ENCODE measurements at places on chromosomes 13 and 19. TPM values are rescaled to one million over a fixed set of nuclear protein-coding genes. Genes with fewer than 3 reads are reported as not detected.

DNA sequence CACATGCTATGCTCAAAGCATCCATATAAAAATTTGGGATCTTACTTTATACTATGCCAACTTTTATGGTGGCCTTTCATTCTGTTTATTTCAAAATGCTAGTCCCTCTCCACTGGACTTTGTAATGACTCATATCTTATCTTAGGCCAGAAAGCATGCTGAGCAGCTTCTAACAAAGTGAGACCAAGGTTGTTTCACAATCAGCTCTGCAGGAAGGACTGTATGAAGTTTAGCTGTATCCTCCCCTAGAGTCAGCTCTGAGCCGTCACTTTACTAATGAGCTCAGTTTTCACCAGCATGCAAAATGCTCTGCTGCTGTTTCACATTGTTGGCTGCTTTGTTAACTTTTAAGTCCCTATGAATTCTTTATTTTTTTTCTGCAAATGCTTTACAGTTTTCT, 1608.8 kb downstream of the OLFM4 start:
- ATAC-seq, result no peak

DNA sequence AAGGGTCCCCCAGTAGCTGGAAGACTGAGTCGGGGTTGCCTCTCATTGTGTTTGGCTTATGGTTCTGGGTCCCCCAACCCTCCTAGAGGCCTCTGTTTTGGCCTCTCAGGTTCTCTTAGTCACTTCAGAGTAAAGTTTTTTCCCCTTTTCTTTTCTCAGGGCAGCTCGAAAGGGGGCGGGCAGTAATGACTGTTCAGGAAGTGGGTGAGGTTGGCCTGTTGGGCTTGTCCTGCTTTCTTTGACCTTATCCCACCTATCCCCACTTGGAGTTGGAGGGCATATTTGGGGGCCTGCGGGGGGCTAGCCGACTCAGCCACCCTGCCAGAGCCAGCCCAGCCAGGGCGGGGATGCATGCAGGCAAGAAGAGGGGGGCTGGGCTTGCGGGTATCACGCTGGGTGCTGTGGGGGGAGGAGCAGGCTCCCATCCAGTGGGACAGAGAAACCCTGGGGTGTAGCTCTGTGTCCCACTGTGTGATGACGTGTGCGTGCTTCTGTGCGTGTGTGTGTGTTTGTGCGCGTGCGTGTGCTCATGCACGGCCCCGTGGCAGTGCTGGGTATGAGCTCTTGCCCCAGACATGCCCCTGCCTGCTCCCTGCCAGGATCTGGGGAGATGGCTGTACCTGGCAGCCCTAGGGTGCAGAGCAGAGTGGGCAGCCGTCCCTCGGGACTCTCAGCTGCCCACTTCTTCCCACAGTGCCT, 1.4 kb downstream of the CIC start:
- ATAC-seq, result no peak

DNA sequence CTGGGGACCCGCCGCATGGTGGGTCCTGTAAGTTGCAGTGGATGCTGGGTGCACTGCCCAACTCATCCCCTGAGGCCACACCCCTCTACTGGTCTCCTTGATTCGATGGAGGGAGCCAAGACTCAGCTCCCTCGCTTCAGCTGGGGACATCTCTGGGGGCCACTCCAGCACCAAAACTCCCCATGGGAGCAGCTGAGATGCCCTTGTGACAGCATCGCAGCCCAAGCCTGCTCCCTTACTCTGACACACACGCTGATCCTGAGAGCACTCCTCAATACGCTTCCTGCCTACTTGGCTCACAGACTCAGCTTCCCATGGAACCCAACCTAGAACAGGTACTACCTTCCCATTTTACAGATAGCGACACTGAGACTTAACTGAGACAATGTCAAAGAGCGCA, 56.2 kb downstream of the PEPD start:
- ATAC-seq, result no peak

GRCh38 chr19:18746401-18747325, 44.4 kb downstream of the COMP start:
- no peak for ATAC-seq

DNA sequence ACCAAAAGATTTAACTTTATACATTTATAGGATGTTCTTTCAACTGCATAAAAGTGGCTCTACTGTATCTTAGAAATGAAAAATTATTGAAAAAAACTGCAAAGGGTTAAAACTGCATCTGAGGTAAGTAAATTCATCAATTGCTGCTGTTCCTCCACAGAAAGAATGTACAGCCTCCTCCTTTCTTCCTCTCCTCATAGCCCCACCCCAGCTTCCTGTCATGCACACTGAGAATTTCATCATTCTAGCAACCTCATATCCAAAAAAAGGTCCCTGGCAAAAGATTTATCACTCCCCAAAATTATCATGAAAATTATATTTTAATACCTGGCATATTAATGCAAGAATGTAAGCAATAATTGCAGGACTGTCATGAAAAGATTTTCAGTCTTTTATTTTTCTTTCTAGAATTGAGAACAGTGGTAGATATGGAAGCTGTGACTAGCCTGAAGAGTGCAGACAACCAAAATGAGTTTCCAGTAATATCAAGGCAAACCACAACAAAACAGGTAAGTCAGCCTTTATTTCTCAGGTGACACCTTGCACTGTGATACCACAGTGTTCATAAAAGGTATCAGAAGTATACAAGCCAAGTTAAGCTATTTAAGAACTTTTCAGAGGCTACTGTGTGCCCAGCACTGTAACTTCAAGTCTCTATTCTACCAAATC, 110.8 kb downstream of the SUCLA2 start:
- ATAC-seq, result no peak

DNA sequence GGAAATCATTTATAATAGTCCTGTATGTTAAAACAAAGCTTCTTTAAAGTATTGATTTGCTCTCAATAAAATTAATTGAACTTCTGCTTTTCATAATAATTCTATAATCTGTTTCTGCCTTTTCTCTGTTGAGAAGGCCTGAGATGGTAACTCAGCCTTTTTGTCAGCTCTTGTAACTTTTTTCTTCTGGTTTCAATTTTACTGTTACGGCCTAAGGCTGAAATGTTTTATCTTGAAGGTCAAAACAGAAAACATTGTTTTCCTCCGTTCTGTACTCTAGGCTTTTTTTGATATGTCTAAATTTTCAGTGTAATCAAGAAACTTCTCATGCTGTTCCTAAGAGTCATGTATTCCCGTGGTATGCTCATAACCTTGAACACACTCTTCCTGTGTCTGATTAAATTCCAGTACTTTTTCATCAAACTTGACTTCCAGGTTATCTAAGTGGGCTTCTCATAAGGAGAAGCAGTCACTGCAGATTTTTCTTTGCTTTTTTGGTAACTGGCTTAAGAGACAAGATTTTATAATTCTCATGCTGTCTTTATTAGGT, 7.6 kb upstream of the NAXD start:
- ATAC-seq, result no peak

GRCh38 chr13:110902370-110902769, 12.5 kb downstream of the ANKRD10 start:
- ATAC-seq, result no peak

- ATAC-seq, result no peak
Measured at GRCh38 chr19:32101206-32101605, 244.2 kb upstream of the ZNF507 start.

GRCh38 chr19:45321848-45322247, 827 bp downstream of the CKM start:
- ATAC-seq, result peak; percentile 2

DNA sequence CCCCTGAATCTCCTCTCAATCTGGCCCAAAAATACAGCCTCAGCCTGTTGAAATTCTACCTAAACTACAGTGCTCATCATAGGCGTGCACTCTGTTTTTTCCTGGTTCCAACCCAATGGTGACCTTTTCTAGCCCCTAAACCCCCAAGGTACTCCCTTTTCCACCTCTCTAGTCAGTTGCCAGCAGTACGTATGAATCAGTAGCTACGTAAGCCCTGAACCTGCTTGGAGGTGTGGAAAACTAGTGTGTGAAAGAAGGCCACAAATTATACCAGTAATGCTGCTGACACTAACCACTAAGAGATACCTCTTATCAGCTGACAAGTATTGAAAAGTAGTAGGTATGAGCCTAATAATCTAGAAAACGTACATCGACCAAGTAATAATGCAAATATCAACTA, 60.9 kb downstream of the FOXO1 start:
- ATAC-seq, result no peak

- ATAC-seq, result no peak
Measured at GRCh38 chr19:19433666-19434213, 28.3 kb downstream of the GATAD2A start.

- ATAC-seq, result no peak
Measured at GRCh38 chr13:69291292-69291906, 816.2 kb upstream of the ATXN8OS start.

- no peak for ATAC-seq
Measured at GRCh38 chr19:30564551-30565011, 192.4 kb downstream of the ZNF536 start.

- no peak for ATAC-seq
Measured at GRCh38 chr13:68099631-68100030, 869.5 kb upstream of the PCDH9 start.

DNA sequence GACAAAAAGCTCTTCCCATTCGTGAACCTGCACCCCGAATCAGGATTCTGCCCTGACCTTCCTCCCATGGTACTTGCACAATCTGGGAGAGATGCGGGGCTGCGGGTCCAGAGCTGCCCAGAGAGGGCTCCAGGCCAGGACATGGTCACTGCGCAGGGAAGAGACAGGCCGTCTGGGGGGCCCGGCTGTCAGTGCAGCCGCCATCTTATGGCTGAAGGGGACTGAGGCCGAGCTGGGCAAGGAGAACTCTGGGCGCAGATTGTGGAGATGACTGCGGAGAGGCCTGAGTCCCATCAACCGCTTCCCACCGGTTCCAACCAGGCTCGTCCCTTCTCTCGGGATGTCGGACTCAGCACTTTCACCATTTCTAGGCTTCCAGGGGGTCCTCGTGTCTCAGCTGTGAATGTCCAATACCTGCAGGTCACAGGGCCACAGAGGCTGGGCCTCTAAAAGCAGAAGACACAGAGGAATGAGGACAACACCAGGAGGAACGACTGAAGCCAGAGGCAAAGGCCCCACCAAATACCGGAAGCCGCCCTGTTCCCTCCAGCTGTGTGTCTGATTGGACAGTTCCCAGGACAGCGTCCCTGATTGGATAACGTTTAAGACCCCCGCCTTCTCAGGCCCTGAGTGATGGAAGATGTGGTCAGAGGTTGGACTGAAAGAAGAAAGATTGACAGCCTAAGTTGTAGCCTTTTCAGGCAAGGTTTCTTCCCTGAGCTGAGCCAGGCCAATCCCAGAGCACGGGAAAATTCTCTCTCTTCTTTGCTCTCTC, 117.1 kb upstream of the ZNF91 start:
- ATAC-seq, result no peak

- no peak for ATAC-seq
Measured at GRCh38 chr19:47509170-47509847, 5.6 kb downstream of the NAPA start.

DNA sequence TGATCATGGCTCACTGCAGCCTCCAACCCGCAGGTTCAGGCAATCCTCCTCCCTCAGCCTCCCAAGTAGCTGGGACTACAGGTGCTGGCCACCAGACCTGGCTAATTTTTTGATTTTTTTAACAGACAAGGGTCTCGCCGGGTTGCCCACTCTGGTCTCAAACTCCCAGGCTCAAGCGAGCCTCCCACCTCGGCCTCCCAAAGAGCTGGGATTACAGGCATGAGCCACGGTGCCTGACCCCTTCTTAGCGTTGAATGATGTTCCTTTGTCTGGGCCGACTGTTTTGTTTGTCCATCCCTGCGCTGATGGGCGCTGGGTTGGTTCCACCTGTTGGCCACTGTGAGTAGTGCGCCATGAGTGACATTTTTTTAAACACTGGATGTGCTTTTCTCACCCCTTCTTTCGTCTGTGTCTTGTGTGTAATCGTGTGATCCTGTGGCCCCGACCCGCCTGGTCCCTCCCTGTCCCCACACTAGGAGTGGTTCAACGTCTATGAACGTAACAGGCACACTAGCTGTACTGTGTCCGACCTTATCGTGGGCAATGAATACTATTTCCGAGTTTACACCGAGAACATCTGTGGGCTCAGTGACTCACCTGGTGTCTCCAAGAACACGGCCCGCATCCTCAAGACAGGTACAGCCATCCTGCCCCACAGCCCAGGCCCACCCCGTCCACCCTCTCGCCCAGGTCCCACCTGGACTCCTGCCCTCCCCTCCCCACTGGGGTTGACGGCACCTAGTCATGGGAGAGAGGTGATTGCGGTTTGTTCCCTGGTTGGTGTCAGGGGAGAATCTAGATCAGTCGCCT, 15.0 kb upstream of the EMC10 start:
- ATAC-seq, result peak; percentile 83

- no peak for ATAC-seq
Measured at GRCh38 chr13:73244467-73244866, 185.7 kb downstream of the KLF5 start.

GRCh38 chr13:43200736-43201135, 177.3 kb downstream of the DNAJC15 start:
- no peak for ATAC-seq

GRCh38 chr19:28289295-28290063, 923.5 kb downstream of the UQCRFS1 start:
- ATAC-seq, result peak; percentile 83

DNA sequence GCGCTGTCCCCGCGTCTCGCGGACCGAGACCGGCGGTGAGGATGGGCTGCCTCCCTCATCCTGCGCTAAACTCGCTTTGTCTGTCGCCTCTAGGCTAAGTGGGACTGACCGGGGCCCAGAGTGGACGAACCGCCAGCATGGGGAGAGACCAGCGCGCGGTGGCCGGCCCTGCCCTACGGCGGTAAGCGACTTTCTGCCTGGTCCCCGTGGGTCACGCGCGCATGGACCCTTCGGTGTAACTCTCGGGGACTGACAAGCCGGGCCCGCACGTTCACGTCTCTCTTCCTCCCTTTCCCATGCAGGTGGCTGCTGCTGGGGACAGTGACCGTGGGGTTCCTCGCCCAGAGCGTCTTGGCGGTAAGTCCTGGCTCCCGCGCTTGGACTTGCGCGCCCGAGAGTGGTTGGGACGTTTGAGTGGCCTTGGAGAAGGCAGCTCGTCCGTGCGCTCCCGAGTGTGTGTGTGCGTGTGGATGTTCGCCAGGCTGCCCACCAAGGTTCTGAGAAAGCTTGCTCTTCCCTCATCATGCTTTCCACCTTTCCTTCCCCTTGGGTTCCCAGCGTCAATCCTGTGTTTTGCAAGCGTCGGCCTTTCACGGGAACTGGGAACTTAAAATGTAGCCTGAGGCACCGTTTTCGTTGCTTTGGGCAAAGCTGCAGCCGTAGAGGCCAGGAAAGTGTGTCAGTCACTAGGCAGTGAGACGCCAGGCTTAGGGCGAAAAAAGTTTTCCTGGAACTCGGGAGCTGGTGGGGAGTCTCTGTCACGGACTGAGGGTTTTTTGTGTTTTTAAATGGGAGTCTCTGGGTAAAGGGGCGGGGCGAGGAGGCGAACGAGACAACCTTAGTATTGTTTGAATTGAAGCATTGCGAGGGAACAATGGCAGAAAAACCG, 927 bp downstream of the COL4A2 start:
- peak; percentile 33 for ATAC-seq

ZNF471 gene
- 3.5 TPM for total RNA-seq

SHISA2 gene
- 1.5 TPM for total RNA-seq

CCDC8 gene
- 9.5 TPM for total RNA-seq

ZNF730 gene
- total RNA-seq, result 7.1 TPM

ELSPBP1 gene
- 0.90 TPM for total RNA-seq

ZIC2 gene
- 2.2 TPM for total RNA-seq

CEACAM3 gene
- total RNA-seq, result not detected

SYMPK gene
- total RNA-seq, result 54.9 TPM

PTGIR gene
- total RNA-seq, result 2.3 TPM

CBARP gene
- total RNA-seq, result 5.0 TPM

SPTBN4 gene
- total RNA-seq, result 1.4 TPM

KASH5 gene
- 1.3 TPM for total RNA-seq

PGLYRP2 gene
- 0.53 TPM for total RNA-seq

CYP2S1 gene
- total RNA-seq, result 1.00 TPM
